AG08395 (cell line): ENCODE measurements at places on chromosomes 11 and 22.

DNA sequence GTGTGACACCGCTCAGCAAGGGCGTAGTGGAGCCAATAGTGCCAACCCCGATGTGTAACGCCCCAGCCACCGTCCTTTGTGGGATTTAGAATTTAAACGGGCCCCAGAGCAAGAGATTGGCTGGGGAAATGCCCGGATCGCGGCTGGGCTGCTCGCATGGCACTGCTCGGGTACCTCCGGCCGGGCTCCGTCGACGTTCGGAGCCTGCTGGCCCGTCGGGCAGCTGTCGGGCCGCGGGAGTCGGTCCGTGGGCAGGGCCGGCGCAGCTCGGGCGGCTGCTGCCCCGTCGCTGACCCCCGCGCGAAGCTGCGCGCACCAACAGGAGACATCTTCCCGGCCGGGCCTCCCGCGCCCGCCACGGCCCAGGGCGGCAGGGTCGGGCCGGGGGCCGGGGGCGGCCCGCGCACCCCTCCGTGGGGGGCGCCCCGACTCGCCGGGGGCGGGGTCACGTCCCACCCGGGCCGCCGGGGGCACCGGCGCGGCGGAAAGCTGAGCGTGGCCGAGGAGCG is 1.3 kb upstream of the KDM2A start:
- peak; percentile 48 for DNase-seq

GRCh38 chr11:530960-531831 is 4.2 kb downstream of the HRAS start:
- no peak for DNase-seq

DNA sequence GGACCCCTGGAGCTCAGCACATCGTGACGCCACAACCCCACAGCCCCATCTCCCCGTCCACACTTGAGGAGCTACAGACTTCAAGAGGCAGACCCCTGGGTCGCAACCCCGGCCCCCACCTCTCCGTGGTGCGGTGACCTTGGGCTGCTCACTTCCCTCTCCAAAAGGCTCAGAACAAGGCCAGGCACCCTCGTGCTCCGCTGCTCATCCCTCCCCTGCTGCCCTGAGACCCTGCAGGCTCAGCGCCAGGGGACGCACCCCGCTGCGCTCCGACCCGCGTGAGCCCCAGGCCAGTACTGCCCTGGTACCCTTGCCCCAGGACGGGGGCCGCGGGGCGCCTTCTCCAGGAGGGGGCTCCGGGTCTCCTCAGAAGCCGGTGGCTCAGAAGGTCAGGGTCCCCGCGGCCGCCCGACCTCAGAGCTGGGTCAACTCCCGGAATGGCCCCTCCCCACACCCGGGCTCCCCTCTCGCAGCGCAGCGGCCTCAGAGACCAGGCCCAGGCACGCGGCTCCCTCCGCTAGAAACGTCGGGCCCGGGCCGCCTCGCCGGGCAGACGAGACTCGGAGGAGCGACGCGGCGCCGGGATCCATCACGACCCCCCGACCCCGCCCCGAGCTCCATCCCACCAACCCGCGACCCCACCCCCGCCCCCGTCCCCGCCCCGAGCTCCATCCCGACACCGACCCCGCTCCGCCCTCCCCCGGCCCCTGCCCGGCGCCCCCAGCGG is 563 bp downstream of the GATD1 start:
- peak; percentile 30 for DNase-seq

GRCh38 chr11:69317401-69318092 is 23.6 kb downstream of the MYEOV start:
- DNase-seq: peak; percentile 20

DNA sequence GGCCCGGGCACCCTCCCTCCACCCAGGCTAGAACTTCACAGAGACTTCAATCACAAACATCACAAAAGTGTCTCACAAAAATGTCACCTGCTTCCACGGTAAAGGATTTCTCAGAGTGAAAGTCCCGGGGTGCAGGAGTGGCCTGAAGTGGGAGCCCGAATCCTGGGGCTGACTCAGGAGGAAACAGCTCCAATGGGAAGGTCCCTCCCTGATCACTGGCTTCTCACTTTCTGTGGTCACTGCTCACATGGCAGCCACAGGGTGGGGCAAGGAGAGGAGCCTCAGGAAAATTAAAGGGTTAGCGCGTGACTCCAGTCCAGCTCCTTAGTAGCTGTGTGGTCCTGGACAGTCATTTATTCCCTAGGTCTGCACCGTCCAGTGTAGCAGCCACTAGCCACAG is 564.5 kb upstream of the B3GAT1 start:
- no peak for DNase-seq

GRCh38 chr11:13283636-13284035 is 6.0 kb downstream of the BMAL1 start:
- no peak for DNase-seq

DNA sequence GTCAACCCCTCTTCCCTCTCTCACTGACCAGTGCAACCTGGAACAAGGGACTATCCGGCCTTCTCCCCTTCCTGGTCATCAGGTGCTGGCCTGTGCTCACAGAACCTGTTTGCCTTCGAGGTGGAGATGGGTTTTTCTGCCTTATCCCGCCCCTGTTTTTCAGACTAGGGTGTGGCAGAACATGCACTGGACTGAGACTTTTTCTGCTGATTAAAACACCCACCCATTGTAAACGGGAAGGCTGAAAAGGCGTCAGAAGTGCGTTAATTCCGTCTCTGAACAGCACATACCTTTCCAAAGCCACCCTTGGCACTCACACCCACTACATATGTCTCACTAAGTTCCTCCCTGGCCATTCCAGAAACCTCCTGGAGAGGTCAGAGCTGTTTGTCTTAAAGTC is 4.4 kb upstream of the B3GNT6 start:
- no peak for DNase-seq
